ENCODE measurements at places on chromosomes 1 and 21. TPM values are rescaled to one million over a fixed set of nuclear protein-coding genes. Genes with fewer than 3 reads are reported as not detected.

DNA sequence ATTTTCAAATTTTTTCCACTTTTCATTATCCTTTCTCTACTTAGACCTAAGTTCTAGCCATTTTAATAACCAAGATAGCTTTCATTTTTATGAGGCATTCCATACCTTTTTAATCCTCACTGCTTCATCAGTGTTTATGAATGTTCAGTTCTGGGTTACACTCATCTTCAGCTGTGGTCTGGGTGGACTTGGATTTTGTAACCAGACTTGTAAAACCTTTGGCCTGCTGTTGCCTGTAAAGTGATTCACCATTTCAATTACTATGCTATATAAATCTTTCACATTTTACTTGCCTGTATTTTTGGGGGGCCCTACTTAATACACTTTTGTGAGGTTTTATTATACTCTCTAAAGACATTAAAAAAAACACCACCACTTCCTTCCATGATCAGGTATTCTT lies 46.2 kb downstream of the USP25 start:
- H3K4me3 ChIP-seq, result no peak overlapping the region
- H3K27me3 ChIP-seq, result no peaks in the 10 kb centered on the region
- H3K36me3 ChIP-seq, result peaks cover 31% of the 10 kb centered on the region
- H3K4me1 ChIP-seq, result peaks cover 13% of the 10 kb centered on the region
- DNase-seq, result no peak
- no peak overlapping the region for H3K27ac ChIP-seq

GRCh38 chr1:23908453-23909341 lies 4.5 kb downstream of the CNR2 start:
- peak; percentile 71 for DNase-seq
- H3K36me3 ChIP-seq, result peaks cover under 1% of the 10 kb centered on the region
- peaks cover 37% of the 10 kb centered on the region for H3K27me3 ChIP-seq

- peaks cover 9% of the 10 kb centered on the region for H3K4me1 ChIP-seq
- peaks cover 2% of the 10 kb centered on the region for H3K36me3 ChIP-seq
- DNase-seq, result no peak
- peaks cover 76% of the 10 kb centered on the region for H3K27me3 ChIP-seq
These were observed 16.2 kb downstream of the C1orf216 start for GRCh38 chr1:35702508-35702907.

DNA sequence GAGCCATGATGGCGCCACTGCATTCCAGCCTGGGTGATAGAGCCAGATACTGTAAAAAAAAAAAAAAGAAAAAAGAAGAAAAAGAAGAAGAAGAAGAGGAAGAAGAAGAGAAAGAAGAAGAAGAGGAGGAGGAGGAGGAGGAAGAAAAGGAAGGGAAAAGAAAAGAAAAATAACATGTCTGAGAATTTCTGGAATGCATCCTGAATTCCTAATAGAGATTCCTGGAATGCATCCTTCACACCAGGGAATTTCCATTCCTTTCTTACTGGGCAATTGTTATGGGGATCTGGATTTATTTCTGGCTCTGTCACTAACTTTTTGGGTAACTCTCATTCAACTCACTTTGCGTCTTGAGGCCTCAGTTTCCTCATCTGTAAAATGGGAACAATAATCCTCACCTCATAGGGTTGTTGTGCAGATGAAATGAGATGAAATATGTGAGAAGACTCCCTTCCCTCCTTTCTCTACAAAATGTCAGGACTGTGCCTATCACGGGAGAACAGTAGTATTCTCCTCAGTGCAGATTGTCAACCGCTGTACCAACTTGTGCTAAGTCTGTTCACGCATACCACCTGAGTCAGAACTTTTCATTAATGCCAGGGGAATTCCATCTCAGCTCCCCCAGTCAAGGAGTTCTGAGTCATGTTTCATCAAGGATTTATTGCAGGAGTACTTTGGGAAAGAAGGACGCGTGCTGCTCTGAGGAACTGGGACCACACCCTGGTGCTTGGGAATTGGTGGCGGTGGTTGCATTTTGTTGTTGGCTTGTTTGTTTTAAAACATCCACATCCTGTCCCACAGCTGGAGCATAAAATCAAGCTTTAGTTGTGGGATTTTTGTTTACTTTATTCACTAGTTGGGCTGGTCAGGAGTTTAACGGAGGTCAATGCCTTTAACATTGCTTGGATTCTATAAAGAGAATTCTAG lies 42.4 kb upstream of the ROR1 start:
- no peaks in the 10 kb centered on the region for H3K36me3 ChIP-seq
- DNase-seq, result no peak
- H3K4me1 ChIP-seq, result no peaks in the 10 kb centered on the region

- no peak overlapping the region for H3K4me3 ChIP-seq
- no peaks in the 10 kb centered on the region for H3K27me3 ChIP-seq
- DNase-seq, result no peak
- no peaks in the 10 kb centered on the region for H3K4me1 ChIP-seq
These were observed 1.1 kb downstream of the CCDC17 start for GRCh38 chr1:45622524-45623394.

DNA sequence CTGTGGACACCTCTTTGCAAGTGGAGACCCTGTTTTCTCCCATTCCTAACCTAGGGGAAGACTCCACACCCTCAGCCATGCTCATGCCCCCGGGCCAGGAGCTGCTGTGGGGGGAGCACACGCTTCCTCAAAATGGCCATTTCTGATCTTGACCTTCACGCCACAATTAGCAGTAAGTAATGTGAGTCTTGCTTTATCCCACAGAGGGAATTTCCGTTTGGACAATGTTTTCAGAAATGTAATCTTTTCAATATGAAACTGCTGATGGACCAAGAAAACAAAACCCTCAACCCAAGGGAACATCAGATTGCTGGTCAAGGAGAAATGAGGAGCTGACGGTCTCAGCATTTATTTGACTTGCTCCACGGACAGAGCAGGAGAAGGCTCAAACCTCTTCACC lies 8.3 kb upstream of the KCNE1 start:
- H3K4me1 ChIP-seq, result peaks cover 10% of the 10 kb centered on the region
- H3K36me3 ChIP-seq, result no peaks in the 10 kb centered on the region
- H3K27me3 ChIP-seq, result no peaks in the 10 kb centered on the region
- H3K27ac ChIP-seq, result no peak overlapping the region
- H3K4me3 ChIP-seq, result no peak overlapping the region
- DNase-seq, result no peak

DNA sequence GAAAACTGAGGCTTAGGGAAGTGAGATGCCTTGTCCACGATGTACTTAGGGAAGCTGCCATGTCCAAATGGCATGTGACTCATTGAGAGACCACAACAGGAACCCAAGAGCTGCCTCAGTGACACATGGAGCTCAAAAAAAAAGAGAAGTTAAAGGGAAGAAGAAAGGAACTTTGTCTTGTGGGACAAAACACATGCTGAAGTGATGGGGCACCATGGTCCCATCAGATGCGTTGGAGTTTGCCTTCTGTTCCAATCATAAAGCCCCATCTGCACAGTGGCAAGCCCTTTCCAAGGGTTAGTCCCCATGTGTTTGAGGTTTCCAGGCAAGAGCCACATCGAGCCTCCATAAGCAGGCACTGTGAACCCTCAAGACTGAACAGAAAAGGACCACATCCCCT lies 8.0 kb downstream of the MED8 start:
- no peak for DNase-seq
- peaks cover 46% of the 10 kb centered on the region for H3K36me3 ChIP-seq
- no peaks in the 10 kb centered on the region for H3K4me1 ChIP-seq
- no peaks in the 10 kb centered on the region for H3K27me3 ChIP-seq
- no peak overlapping the region for H3K27ac ChIP-seq
- no peak overlapping the region for H3K4me3 ChIP-seq

DNA sequence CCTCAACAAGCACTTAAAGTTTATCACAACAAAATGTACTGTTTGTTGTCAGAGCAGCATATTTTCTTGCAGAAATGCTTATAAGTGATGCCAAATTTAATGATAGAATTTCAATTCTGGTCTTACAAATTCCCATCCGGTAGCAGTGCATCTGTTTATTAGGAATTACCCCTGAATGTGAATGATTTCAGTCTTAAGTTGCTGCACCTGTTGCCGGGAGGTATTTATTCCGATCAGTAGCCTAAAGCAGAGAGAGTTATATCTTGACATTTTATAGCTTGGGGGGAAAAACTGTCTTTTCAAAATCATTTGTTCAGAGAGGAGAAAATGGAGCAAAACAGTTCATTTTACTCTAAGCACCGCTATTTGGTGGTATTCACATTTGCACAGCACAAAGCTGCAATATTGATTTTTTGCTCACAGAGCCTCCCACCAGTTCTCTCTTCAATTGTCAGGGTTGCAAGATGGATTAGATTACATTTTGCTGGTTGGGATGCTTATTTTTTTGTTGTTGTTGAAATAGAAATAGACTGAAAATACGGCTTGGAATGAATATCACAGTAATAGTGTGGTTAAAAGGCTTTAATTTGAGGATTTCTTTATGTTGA lies 98.6 kb downstream of the ADGRL2 start:
- DNase-seq, result no peak

- H3K4me3 ChIP-seq, result peak overlapping the region; percentile 60
- no peaks in the 10 kb centered on the region for H3K27me3 ChIP-seq
- H3K27ac ChIP-seq, result peak overlapping the region; percentile 92
- peaks cover 74% of the 10 kb centered on the region for H3K4me1 ChIP-seq
- peak; percentile 97 for DNase-seq
These were observed 26.3 kb downstream of the ZBTB17 start for GRCh38 chr1:15949453-15950245.

- no peak for DNase-seq
- no peak overlapping the region for H3K4me3 ChIP-seq
- no peak overlapping the region for H3K27ac ChIP-seq
- peaks cover 6% of the 10 kb centered on the region for H3K27me3 ChIP-seq
- H3K36me3 ChIP-seq, result no peaks in the 10 kb centered on the region
- H3K4me1 ChIP-seq, result peaks cover 1% of the 10 kb centered on the region
These were observed 46.2 kb upstream of the ZC3H11B start for GRCh38 chr1:219659005-219659600.

- H3K4me3 ChIP-seq, result no peak overlapping the region
- no peaks in the 10 kb centered on the region for H3K27me3 ChIP-seq
- H3K27ac ChIP-seq, result no peak overlapping the region
- no peak for DNase-seq
- no peaks in the 10 kb centered on the region for H3K36me3 ChIP-seq
These were observed 882.2 kb upstream of the B3GALT2 start for GRCh38 chr1:194068446-194069167.

DNA sequence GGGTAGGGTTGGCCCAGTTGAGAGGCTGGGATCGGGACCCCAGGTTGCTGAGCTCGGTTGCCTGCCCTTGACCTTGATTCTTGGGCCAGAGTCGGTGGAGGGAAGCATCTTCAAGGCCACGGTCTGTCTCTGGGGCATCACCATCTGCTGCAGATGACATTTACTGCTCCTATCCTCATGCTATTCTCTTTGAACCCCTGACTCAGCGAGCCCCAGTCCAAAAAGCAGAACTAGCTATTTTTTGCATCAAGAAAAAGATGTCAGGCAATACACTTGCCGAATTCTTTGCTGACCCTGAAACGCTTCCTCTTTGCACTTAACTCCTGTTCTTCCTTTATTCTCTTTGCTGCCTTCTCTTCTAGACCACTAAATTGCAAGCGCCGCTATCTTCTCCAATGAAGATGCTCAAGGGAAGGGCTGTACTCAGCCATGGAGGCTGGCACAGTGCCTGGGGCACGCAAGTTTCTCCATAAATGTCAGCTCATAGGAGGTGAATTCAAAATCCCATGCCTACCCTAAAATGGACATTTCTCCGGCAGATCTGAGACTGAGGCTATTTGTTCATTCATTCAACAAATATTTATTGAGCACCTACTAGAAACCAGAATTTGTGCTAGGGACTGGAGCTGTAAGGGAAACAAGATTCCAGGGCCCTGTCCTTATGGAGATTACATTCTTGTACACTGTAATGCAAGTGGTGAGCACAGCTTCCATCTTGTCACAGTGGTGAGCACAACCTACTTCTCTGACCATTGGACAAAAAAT lies 20.5 kb upstream of the CAPZB start:
- peaks cover 32% of the 10 kb centered on the region for H3K4me1 ChIP-seq
- no peak overlapping the region for H3K27ac ChIP-seq
- H3K27me3 ChIP-seq, result peaks cover 6% of the 10 kb centered on the region
- no peak overlapping the region for H3K4me3 ChIP-seq
- H3K36me3 ChIP-seq, result peaks cover 3% of the 10 kb centered on the region
- no peak for DNase-seq

GRCh38 chr21:39972976-39973770 lies 105.9 kb downstream of the PCP4 start:
- no peaks in the 10 kb centered on the region for H3K36me3 ChIP-seq
- H3K27me3 ChIP-seq, result no peaks in the 10 kb centered on the region
- no peak overlapping the region for H3K27ac ChIP-seq
- no peaks in the 10 kb centered on the region for H3K4me1 ChIP-seq
- H3K4me3 ChIP-seq, result no peak overlapping the region

DNA sequence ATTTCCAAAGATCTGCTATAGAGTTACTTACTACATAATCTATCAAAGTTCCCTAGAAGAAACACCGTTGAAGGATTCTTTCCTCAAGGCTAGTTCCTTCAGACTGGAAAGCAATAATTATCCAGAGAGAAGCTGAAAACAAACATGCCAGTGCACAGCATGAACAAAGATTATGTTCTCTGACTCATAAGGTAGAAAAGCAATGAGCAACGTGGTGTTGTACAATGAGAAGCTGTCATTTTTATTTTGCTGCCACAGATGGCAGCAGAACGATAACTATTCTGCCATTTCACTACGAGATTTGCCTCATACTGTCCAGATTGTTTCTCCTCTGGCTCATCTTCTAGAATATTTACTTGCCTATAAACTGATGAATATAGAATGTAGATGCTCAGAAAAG lies 10.7 kb downstream of the EXTL2 start:
- H3K4me3 ChIP-seq, result no peak overlapping the region
- no peak for DNase-seq
- peaks cover 5% of the 10 kb centered on the region for H3K36me3 ChIP-seq
- no peaks in the 10 kb centered on the region for H3K4me1 ChIP-seq

DNA sequence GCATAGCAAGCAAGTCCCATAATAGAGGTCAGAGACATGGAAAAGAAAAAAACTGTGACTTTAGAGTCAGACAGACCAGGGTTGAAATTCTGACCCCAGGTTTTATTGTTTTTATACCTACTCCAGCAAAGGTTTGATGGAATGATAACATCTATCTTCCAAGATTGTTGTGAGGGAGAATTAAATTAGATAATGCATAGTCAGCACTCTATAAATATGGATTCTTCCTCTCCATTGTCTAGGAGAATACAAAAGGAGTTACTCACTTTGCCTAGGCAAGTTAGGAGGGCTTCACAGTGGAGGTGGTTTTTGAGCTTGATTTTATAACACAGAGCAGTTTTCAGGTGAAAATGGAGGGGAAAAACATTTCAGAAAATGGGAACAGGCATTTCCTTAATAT lies 46.9 kb downstream of the KIRREL1 start:
- no peak overlapping the region for H3K4me3 ChIP-seq
- no peaks in the 10 kb centered on the region for H3K27me3 ChIP-seq
- no peaks in the 10 kb centered on the region for H3K36me3 ChIP-seq
- no peak overlapping the region for H3K27ac ChIP-seq
- H3K4me1 ChIP-seq, result no peaks in the 10 kb centered on the region

- DNase-seq, result no peak
- H3K27me3 ChIP-seq, result no peaks in the 10 kb centered on the region
- no peak overlapping the region for H3K4me3 ChIP-seq
- no peak overlapping the region for H3K27ac ChIP-seq
These were observed 10.0 kb downstream of the ARF1 start for GRCh38 chr1:228092342-228093049.

GRCh38 chr1:20533635-20534034 lies 18.7 kb upstream of the FAM43B start:
- no peak for DNase-seq
- H3K36me3 ChIP-seq, result no peaks in the 10 kb centered on the region
- H3K4me3 ChIP-seq, result no peak overlapping the region
- no peak overlapping the region for H3K27ac ChIP-seq
- H3K4me1 ChIP-seq, result no peaks in the 10 kb centered on the region
- H3K27me3 ChIP-seq, result peaks cover 63% of the 10 kb centered on the region

Gene APCS
- not detected for total RNA-seq

Gene C2CD4D
- total RNA-seq, result 0.33 TPM

Gene HRNR
- total RNA-seq, result not detected

Gene NDC1
- 26.1 TPM for total RNA-seq

Gene HSD3B1
- total RNA-seq, result not detected

Gene VSIG8
- not detected for total RNA-seq

Gene CD1B
- not detected for total RNA-seq

Gene NPHP4
- 20.3 TPM for total RNA-seq

All from activated CD8-positive, alpha-beta memory T cell treated with anti-CD3 and anti-CD28 coated beads, Interleukin-2, amount 10 ng/mL, durations not matched to agents 7 days and 5 days (primary cell).